ENCODE measurements at places on chromosomes 5 and 9.

DNA sequence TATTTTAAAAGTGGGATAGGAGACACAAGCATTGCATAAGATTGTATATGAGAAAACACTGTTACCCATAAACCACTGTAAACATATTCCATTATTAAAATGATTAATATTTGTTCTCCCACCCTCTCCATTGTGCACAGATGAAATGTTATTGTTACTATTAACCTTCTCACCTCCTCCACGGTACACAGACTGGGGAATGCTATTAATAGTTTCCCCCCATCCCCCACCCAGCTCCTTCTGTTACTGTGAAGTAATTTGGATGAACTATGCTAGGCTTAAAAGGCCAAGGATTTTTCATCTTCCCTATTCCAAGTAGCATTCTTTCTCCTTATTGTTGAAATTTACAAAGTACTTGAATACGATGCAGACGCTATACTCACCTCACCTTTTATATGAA is 91.4 kb downstream of the JAKMIP2 start:
- no peak for DNase-seq

DNA sequence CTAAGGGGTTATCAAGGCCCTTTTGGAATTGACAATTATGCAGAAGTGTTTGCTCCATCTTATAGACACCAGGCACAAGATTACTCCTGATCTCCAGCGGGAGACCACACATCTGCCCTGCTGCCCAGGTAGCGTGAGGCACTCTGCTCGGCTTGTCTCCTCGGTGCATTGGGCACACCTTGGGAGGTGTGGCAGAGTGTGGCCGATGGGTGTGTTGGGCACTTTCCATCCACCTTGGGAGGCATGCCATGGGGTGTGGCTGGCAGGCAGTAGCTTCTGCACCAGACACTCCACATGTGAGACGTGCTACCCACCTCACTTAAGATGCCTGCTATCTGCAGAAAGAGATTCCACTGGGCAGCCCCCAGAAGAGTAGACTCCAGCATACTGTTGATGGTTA is 54.1 kb downstream of the GADD45G start:
- DNase-seq: no peak

- DNase-seq: peak; percentile 55
Observed at GRCh38 chr9:22446589-22446949, at the start of gene DMRTA1. Gene DMRTA1, plus strand, starts transcription at chr9:22446824. Its CDS starts 242 bp downstream, at chr9:22447066.

DNA sequence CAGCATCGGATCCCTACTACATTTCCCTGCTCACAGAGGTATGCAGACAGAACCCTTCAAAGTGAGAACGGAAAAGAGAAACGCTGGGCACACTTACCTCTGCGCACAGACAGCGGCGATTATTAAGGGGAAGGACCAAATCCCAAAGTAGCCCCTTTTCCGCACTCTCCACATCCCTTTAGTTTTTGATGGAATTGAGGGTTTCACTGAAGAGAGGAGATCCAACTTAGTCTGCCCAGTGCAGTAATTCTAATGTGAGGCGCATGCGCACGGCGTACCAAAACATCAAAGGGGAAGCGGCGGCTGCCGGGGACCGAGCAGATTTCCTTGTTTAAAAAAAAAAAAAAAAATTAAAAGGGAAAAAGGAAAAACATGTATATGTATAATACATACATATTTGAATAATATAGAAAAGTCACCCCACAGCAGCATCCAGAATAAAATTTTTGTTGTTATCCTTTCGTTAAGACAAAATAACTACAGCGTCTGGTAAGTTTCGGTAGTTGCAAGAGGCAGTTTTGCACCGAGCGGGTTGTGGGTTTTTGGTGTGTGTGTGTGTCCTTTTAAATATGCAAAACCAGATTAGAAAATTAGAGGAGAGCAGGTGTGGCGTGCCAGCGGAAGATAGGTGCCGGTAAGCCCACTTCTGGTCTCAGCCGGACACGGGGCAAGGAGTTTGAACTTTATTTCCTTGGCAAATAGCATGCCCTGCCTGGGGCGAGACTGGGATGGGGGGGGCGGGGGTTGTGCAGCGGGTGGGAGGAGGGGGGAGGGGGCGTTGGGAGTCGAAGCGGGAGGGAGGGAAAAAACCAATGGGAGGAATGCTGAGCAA is at the start of gene GABRB2:
Gene GABRB2, minus strand, starts transcription at position 256 of the 832 bp plus-strand sequence. Its CDS starts 82 bp downstream, at position 174.
- peak; percentile 24 for DNase-seq

GRCh38 chr5:179596421-179596820 is 27.1 kb downstream of the HNRNPH1 start:
- DNase-seq: no peak

DNA sequence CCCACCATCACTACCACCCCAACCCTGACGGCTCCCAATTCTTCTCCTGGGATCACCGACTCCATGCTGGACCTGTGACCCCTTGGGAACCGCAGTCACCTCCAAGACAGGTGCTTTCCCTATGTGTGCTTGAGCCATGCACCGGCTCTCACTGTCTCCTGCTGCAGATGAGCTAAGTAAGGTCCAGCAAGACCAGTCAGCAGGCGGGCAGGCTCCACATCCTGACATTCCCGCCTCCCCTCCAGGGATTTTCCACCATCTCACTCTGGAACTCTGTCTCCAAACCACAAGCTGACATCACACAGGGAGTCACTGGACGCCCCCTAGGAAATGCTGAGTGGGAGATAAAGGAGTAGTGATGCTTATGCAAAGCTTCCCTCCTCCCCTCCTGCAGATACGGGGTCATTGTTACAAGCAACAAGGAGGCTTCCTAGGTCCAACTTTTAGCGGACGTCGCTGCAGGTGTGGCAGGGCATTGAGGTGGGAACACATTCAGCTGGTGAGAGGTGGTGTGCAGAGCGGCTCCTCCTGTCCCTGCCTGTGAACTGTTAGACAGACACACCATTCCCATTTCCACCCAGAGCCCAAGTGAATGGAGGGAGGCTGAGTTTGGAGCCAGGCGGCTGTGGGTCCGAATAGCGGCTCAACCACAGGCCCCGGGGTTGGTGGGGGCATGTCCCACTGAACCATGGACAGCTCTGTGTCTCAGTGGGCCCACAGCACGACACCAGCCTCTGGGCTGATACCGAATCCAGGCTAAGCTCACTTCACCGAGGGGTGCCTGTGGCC is 129.2 kb upstream of the PHYKPL start:
- DNase-seq: peak; percentile 50

- DNase-seq: no peak
Observed at GRCh38 chr5:175520873-175521272, 42.5 kb downstream of the SFXN1 start.
